ENCODE measurements at places on chromosomes 6 and 20.

GRCh38 chr20:23159256-23159946 lies 73.3 kb upstream of the CD93 start:
- no peak for DNase-seq

- peak; percentile 79 for DNase-seq
These were observed 18.4 kb downstream of the SLC22A23 start for GRCh38 chr6:3438190-3439167.

GRCh38 chr6:70616728-70617260 lies 50.1 kb downstream of the SDHAF4 start:
- no peak for DNase-seq

- DNase-seq, result no peak
These were observed 7.2 kb upstream of the ABHD12 start for GRCh38 chr20:25397821-25398220.

GRCh38 chr6:68575765-68576439 lies 59.2 kb upstream of the ADGRB3 start:
- DNase-seq, result peak; percentile 60

DNA sequence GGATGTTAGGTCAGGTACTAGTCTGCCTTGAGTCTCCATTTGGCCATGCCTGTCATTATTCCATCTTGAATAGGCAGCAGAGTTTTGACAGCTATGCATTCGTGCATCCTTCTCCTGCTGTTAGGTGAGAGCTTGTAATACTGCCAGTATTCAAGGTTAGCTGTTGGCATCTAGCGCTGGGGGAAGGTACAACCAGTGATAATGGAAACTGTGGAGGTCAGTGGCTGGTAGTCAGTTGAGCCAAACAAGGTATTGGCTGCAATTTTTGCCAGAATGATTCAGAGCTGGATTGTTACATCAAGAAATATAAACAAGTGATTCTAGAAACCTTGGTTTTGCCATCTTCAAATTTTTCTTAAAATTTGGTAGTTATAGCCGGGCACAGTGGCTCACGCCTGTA lies 6.5 kb downstream of the FAM8A1 start:
- no peak for DNase-seq

DNA sequence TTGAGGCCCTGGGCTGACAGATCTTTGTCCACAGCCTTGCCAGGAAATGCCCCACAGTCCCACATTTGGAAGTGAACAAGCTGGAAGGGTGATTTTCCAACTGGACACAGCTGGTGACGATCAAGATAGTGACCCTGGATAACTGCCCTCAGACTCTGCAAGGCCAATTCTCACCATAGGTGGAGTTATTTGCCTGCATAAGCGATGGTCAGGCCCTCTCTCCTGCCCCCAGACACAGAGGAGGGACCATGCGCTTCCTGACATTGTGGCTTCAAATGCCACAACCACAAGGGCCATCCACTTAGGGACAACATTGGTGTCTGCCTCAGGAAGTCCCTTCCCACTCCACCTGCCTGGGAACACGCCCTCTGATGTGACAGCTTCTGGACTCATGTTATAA lies 96.0 kb downstream of the JPH2 start:
- DNase-seq, result no peak

All from astrocyte of the hippocampus (primary cell).